ENCODE measurements at places on chromosomes 3 and 15. TPM values are rescaled to one million over a fixed set of nuclear protein-coding genes. Genes with fewer than 3 reads are reported as not detected.

The CIB2 gene
- 2.2 TPM for total RNA-seq

The ATP8B4 gene
- 2.4 TPM for total RNA-seq

The PPP2R3A gene
- total RNA-seq, result 0.47 TPM

The ATP13A5 gene
- not detected for total RNA-seq

The ISLR gene
- not detected for total RNA-seq

The PLS1 gene
- total RNA-seq, result 0.84 TPM

The CTDSPL2 gene
- 59.7 TPM for total RNA-seq

The HRG gene
- not detected for total RNA-seq

The FBN1 gene
- 0.28 TPM for total RNA-seq

The NGLY1 gene
- total RNA-seq, result 67.0 TPM

The FOXB1 gene
- 0.13 TPM for total RNA-seq

The CDV3 gene
- total RNA-seq, result 187 TPM

The MUC13 gene
- total RNA-seq, result 0.13 TPM

The ZNF620 gene
- total RNA-seq, result 3.1 TPM

GRCh38 chr3:129106320-129106719 is 15.3 kb downstream of the RAB43 start:
- peaks cover 84% of the 10 kb centered on the region for H3K4me1 ChIP-seq
- peaks cover 59% of the 10 kb centered on the region for H3K36me3 ChIP-seq
- no peaks in the 10 kb centered on the region for H3K27me3 ChIP-seq
- no peak overlapping the region for H3K4me3 ChIP-seq

DNA sequence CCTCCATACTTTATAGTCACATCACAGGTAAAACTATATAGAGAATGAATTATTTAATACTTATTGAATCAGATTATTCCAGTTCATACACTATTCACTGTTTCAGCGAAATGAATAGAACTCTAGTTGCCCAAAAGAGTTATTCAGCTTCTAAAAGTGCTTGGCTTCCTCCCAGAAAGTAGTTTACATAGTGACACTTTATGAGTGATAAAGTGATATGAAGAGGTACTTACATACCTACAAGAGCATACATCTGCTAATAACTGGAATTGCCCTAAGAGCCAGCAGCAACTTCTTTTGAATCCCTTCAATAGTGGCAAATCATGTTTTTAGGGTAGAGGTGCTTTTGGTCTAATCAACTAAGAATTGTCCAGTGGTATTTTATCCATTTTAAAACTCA is 635.1 kb upstream of the AGTR1 start:
- H3K36me3 ChIP-seq, result no peaks in the 10 kb centered on the region
- no peak overlapping the region for H3K4me3 ChIP-seq
- no peak for DNase-seq
- no peaks in the 10 kb centered on the region for H3K27me3 ChIP-seq
- no peaks in the 10 kb centered on the region for H3K4me1 ChIP-seq

GRCh38 chr3:132020058-132020457 is 14.8 kb downstream of the CPNE4 start:
- no peak for DNase-seq
- no peak overlapping the region for H3K4me3 ChIP-seq
- H3K27ac ChIP-seq, result no peak overlapping the region
- peaks cover 4% of the 10 kb centered on the region for H3K27me3 ChIP-seq

- no peak overlapping the region for H3K27ac ChIP-seq
- H3K4me1 ChIP-seq, result no peaks in the 10 kb centered on the region
- no peak overlapping the region for H3K4me3 ChIP-seq
Observed at GRCh38 chr15:43169888-43170287, 15.3 kb upstream of the CCNDBP1 start.

DNA sequence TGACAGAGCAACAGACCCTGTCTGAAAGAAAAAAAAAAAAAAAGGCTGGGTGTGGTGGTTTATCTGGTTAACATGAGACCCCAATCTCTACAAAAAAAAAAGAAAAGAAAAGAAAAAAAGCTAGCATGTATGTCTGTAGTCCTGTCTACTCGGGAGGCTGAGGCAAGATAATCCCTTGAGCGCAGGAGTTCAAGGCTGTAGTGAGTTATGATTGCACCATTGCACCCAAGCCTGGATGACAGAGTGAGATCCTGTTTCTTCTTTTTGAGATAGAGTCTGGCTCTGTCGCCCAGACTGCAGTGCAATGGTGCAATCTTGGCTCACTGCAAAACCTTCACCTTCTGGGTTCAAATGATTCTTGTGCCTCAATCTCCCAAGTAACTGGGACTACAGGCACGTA is 8.4 kb upstream of the DHX30 start:
- H3K4me3 ChIP-seq, result no peak overlapping the region
- H3K4me1 ChIP-seq, result no peaks in the 10 kb centered on the region
- no peak for DNase-seq
- H3K27me3 ChIP-seq, result no peaks in the 10 kb centered on the region
- H3K36me3 ChIP-seq, result no peaks in the 10 kb centered on the region

DNA sequence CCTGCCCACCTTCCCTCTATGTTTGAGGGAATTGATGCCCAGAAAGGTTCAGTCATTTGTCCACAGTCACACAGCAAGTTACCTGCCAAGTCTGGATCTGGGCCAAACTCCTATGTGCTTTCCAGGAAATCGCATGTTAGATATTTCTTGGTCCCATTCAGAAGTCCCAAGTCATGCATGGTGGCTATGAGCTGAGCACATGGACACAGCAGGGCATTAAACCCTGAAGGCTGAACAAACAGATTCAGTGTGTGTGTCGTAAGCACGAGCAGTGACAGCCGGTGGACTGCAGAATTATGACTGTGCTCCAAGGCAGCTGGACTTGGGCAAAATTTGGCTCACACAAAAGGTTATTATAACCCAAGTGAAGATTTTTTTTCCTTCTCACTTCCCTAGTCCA is 11.4 kb upstream of the SLC6A6 start:
- H3K4me1 ChIP-seq, result no peaks in the 10 kb centered on the region
- DNase-seq, result no peak
- H3K27me3 ChIP-seq, result peaks cover 18% of the 10 kb centered on the region
- no peaks in the 10 kb centered on the region for H3K36me3 ChIP-seq

DNA sequence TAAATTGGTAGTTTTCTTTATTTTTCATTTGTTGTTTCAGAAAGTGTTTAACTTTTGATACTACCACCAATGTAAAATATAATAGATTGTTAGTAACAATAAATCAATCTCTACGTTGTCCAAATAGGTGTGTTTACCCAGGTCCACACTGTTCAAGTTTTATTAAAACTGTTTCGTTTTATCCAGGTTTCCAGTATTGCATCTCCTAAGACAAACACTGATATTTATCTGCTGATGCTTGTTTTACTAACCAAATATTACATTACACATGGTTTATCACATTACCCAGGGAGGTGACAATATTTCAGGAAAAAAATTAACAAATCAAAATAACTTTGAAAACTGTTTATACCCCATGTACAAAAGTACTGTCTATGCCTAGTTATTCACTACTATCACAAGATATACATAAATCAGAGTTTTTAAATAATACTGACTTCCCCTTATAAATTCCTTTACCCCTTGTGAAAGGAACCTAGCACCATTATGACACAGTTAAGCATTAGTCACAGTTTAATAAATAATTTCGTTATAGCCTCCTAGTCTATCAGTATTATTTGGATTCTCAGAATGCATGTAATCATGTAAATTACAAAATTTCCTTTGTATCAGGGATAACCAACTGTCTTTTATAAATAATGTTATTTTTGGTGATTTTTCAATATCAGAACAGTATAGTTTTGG is 205.3 kb downstream of the ZBTB20 start:
- no peak overlapping the region for H3K27ac ChIP-seq
- no peak overlapping the region for H3K4me3 ChIP-seq
- no peaks in the 10 kb centered on the region for H3K27me3 ChIP-seq
- H3K36me3 ChIP-seq, result no peaks in the 10 kb centered on the region

DNA sequence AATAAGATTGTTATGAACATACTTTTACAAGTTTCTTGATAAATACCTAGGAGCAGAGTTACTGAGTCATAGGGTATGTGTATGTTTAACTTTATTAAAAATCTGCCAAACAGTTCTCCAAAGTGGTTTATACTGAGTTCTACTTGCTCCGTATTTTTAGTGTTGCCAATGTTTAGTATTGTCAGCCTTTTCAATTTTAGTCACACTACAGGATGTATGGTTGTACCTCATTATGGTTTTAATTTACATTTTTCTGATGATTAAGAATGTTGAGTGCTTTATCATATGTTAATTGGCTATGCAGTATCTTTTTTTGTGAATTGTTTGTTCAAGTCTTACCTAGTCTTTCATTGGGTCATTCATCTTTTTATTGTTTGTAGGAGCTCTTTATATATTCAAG is 4.3 kb downstream of the TMOD3 start:
- H3K4me3 ChIP-seq, result no peak overlapping the region
- no peaks in the 10 kb centered on the region for H3K36me3 ChIP-seq
- peaks cover 33% of the 10 kb centered on the region for H3K4me1 ChIP-seq
- H3K27me3 ChIP-seq, result no peaks in the 10 kb centered on the region

GRCh38 chr15:33655488-33655887 is 312.8 kb upstream of the CHRM5 start:
- no peak for DNase-seq
- no peak overlapping the region for H3K27ac ChIP-seq
- no peaks in the 10 kb centered on the region for H3K4me1 ChIP-seq
- H3K27me3 ChIP-seq, result no peaks in the 10 kb centered on the region
- no peaks in the 10 kb centered on the region for H3K36me3 ChIP-seq
- no peak overlapping the region for H3K4me3 ChIP-seq

- no peak overlapping the region for H3K4me3 ChIP-seq
- H3K27ac ChIP-seq, result no peak overlapping the region
- no peaks in the 10 kb centered on the region for H3K4me1 ChIP-seq
- no peaks in the 10 kb centered on the region for H3K36me3 ChIP-seq
Observed at GRCh38 chr3:44323341-44323955, 15.1 kb upstream of the TCAIM start.

DNA sequence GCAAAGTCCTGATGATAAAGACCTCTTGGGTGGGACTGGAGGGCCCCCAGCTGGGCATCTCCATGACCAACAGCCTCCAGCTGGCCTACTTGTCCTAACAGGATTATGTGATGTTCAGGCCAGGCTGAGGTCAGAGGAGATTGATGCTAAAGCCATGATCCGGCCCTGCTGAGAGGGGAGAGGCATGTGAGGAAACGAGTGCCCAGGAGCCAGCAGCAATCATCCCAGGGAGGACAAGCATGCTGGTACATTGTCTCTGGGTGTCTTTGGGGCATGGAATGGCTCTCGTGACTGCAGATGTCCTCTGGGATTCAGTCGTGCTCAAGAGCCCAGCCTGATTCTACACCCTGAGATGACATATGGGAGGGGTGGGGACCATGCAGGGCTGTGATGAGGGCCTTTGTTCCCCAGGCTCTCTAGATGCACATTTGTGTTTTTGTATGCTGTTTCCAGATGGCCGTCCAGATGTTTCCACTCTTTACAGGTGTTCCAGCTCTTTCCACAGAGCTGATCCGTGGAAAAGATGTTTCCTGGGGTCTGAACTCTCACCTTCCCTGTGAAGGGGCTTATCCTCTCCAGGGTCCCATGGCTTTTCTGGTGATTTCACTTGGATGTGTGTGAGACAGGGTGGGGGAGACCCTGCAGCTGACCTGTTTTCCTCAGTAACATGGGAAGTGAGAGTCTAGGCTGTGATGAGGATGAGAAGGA is 20.2 kb downstream of the SLC24A1 start:
- H3K27me3 ChIP-seq, result no peaks in the 10 kb centered on the region
- no peak overlapping the region for H3K4me3 ChIP-seq
- DNase-seq, result no peak
- peaks cover under 1% of the 10 kb centered on the region for H3K36me3 ChIP-seq

- H3K4me1 ChIP-seq, result no peaks in the 10 kb centered on the region
- no peaks in the 10 kb centered on the region for H3K36me3 ChIP-seq
- no peaks in the 10 kb centered on the region for H3K27me3 ChIP-seq
- H3K4me3 ChIP-seq, result no peak overlapping the region
Observed at GRCh38 chr3:158419820-158420653, 151.0 kb upstream of the MLF1 start.

DNA sequence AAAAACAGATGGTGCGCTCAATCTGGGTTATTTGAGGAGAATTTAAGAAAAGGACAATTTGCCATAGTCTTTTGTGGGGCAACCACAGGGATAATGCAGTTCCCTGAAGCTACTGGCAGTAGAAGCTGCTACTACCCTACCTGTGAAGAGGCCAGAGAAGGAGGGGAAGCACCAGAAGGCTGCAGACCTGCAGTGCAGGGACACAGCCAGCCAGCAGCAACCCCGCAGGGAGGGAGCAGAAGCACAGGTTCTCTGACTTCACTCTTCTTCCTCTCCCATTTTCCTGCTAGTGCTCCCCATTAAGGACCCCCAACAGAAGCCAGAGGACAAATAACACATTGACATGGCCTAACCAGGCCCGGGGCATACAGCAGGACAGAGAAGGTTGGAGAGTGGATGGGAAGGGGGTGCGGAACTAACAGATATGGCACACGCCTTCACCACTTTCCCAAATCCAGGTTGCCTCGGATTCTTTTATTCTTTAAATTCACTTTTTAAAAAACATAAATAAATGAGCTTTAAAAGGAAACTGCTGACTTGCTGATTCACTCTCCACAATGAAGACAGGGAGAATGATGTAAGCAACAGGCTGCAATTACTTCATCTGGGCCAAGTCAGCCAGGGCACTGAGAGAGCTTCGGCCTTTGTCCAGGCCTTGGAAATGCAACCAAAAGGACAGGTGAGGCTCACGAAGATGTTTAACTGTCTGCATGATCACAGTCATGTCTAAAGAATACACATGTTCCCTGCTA is 30.1 kb downstream of the POPDC2 start:
- DNase-seq, result no peak
- no peak overlapping the region for H3K27ac ChIP-seq
- no peaks in the 10 kb centered on the region for H3K36me3 ChIP-seq

- no peak overlapping the region for H3K27ac ChIP-seq
- H3K36me3 ChIP-seq, result no peaks in the 10 kb centered on the region
- no peaks in the 10 kb centered on the region for H3K27me3 ChIP-seq
- no peak for DNase-seq
- no peaks in the 10 kb centered on the region for H3K4me1 ChIP-seq
Observed at GRCh38 chr15:57477736-57478522, 101.6 kb downstream of the CGNL1 start.

- no peak overlapping the region for H3K4me3 ChIP-seq
- no peaks in the 10 kb centered on the region for H3K27me3 ChIP-seq
- no peak overlapping the region for H3K27ac ChIP-seq
Observed at GRCh38 chr15:56353740-56354139, 11.5 kb upstream of the TEX9 start.

DNA sequence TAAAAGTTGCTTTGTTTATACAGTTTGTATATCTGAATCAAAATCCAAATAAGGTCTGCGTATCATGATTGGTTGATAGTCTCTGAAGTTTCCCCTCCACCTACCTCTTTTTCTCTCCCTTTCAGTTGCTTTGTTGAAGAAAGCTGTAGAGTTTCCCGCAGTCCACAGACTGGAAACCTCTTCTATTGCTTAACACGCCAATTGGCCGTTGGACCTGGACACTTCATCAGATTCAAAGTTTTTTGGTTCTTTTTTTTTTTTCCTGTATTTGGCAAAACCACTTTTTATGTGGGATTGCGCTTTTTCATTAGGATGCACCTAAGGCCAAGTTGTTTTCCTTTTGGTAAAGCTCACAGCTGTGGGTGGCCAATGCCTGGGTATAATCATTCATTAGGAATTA is 14.5 kb upstream of the TM4SF1 start:
- no peak for DNase-seq
- no peak overlapping the region for H3K4me3 ChIP-seq
- no peak overlapping the region for H3K27ac ChIP-seq
- H3K27me3 ChIP-seq, result no peaks in the 10 kb centered on the region
